ENCODE measurements at places on chromosomes 11 and 22. TPM values are rescaled to one million over a fixed set of nuclear protein-coding genes. Genes with fewer than 3 reads are reported as not detected.

DNA sequence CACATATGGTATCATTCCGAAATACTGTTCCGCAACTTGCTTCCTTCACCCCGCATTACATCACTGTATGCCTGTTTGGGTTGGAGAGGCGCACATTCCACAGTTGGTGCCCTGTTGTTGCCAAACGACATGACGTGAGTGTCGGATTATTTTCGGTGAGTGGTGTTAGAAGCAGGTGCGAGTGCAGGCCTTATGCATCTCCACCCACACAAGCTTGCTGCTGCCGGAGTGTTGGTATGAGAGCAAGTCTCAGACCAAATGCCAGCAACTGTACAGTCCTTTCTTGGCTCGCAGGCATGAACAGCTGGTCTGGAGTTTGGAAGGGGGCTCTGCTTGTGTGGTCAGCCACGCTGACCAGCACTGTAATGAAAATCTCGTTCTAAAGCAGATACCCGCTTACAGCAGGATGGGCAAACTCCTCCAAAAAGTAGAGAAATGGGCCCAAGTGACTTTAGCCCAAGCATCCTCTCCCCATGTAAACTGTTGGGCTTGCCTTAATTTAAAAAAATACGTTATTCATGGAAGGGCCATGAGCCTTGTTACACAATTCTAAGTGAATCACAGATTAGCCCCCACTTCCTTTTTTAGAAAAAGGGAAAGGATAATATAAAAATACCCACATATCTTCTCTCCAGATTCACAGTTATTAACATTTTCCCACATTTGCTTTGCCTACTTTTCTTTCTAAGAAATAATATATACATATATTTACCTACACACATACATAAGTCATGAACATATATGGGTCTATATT, 48.7 kb upstream of the OR9Q1 start:
- H3K4me3 ChIP-seq = no peak overlapping the region
- H3K4me1 ChIP-seq = no peaks in the 10 kb centered on the region
- peaks cover 3% of the 10 kb centered on the region for H3K36me3 ChIP-seq
- peaks cover 20% of the 10 kb centered on the region for H3K27me3 ChIP-seq

GRCh38 chr11:119342023-119342300, 1.3 kb upstream of the C1QTNF5 start:
- H3K36me3 ChIP-seq = no peaks in the 10 kb centered on the region
- no peak for DNase-seq
- H3K4me3 ChIP-seq = no peak overlapping the region
- H3K27me3 ChIP-seq = peaks cover 36% of the 10 kb centered on the region

DNA sequence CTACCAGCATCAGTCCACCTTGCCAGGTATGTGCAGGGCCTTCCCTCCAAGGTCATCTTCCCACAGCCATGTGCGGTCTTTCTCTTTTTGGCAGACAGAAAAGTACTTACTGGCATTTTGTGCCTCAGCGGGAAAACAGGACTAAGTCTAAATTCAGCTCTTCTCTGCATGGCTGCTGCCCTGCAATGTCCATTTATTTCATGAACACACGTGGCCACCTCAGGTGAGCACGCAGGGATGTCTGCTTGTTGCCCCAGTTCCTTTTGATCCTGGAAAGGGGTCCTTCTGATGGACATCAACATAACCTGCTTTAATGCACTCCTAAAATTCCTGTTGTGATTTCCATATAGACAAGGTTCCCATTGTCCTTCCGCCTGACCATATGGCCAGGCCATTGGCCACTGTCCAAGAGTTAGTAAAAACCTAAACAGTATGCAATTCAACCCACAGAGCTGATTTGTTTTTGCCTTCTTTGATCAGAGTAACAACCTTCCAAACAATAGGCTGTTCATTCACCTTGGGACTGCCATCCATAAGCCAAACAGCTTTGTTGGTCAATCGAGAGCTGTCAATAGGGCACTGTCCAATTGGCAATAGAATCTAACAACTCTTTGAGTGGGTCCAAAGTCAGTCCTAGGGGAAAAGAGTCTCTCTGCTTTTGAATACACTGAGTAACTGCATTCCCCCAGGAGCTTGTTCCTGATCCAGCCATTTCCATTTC, 5.9 kb downstream of the TREH start:
- H3K36me3 ChIP-seq = no peaks in the 10 kb centered on the region
- no peaks in the 10 kb centered on the region for H3K27me3 ChIP-seq
- DNase-seq = no peak
- H3K4me3 ChIP-seq = no peak overlapping the region
- no peak overlapping the region for H3K27ac ChIP-seq
- no peaks in the 10 kb centered on the region for H3K4me1 ChIP-seq

GRCh38 chr11:10565493-10565892, 3.0 kb downstream of the LYVE1 start:
- H3K36me3 ChIP-seq = no peaks in the 10 kb centered on the region
- H3K4me3 ChIP-seq = no peak overlapping the region
- no peak for DNase-seq
- H3K27ac ChIP-seq = no peak overlapping the region

DNA sequence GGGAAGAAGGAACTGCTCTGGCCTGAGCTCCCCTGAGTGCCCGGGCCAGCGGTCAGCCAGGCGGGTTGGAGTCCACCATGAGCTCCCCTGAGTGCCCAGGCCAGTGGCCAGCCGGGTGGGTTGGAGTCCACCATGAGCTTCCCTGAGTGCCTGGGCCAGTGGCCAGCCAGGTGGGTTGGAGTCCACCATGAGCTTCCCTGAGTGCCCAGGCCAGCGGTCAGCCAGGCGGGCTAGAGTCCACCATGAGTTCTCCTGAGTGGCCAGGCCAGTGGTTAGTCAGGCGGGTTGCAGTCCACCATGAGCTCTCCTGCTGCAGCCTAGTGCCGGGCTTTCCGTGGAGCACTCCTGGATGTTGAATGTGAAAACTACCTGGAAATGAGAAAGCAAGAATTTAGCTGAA, 844.0 kb downstream of the TBC1D22A start:
- no peak overlapping the region for H3K27ac ChIP-seq
- no peak for DNase-seq
- H3K36me3 ChIP-seq = no peaks in the 10 kb centered on the region
- H3K27me3 ChIP-seq = peaks cover 8% of the 10 kb centered on the region

- H3K36me3 ChIP-seq = no peaks in the 10 kb centered on the region
- peaks cover 5% of the 10 kb centered on the region for H3K27me3 ChIP-seq
- H3K4me1 ChIP-seq = peaks cover 21% of the 10 kb centered on the region
Measured at GRCh38 chr22:32208681-32209080, 3.8 kb upstream of the RFPL2 start.

DNA sequence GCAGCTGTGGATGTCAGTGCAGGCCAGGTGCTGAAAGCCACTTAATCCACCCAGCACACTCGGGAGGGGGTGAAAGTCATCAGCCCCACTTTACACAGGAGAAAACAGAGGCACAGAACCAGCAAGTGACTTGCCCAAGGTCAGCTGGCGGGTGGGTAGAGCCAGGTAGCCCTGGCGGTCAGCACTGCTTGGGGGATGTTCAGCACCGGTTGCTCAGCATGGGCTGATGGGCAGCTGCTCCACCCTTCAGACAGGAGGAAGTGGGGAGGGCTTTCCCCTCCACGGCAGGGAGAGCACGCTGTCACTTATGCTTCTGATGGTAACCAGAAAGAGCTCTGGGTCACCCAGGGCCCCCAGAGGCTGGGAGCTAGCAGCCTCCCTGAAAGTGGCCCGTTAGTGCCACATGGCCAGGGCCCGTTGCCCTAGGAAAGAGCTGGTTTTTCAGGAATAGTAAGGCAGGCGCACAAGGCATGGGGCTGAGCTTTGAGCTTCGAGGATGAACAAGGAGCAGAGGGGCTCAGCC, 417.9 kb downstream of the CTTN start:
- DNase-seq = no peak
- H3K27ac ChIP-seq = no peak overlapping the region
- no peaks in the 10 kb centered on the region for H3K27me3 ChIP-seq
- no peaks in the 10 kb centered on the region for H3K4me1 ChIP-seq
- H3K4me3 ChIP-seq = no peak overlapping the region
- H3K36me3 ChIP-seq = no peaks in the 10 kb centered on the region

GRCh38 chr11:57900320-57900719, 123.4 kb upstream of the OR9Q1 start:
- no peaks in the 10 kb centered on the region for H3K36me3 ChIP-seq
- no peak for DNase-seq
- H3K4me1 ChIP-seq = peaks cover 8% of the 10 kb centered on the region
- H3K27me3 ChIP-seq = peaks cover 10% of the 10 kb centered on the region
- H3K4me3 ChIP-seq = no peak overlapping the region
- no peak overlapping the region for H3K27ac ChIP-seq

ADAMTS8 gene
- total RNA-seq = not detected

DNA sequence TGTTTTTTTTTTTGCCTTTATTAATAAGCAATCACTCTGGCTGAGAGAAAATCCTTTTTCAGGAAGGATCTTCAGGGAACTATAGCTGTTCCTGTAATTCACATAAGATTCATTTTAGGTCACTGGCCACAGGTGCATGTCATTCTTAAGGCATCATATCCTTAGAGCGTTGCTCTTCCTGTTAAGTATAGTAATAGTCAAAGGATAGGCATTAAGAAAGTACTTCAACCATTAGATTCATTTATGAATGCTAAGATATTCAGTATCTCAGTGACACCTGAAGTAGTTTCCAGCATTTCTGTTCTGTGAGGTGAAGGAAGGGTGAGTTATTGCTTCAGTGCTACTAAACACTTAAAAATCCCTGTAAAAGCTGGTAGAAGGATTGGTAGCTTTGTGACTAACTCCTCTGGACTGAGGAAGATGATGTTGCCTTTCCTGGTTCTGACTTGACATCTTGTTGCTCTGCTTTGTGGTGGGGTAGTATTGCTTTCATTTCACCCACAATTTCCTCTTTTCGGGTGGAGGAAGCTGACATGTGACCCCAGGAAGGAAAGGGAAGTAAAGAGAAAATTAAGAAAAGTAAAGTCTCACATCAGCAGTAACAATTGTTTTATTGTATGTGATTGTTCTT, 34.7 kb downstream of the RNF169 start:
- H3K4me3 ChIP-seq = peak overlapping the region; percentile 53
- no peaks in the 10 kb centered on the region for H3K36me3 ChIP-seq
- peak; percentile 11 for DNase-seq
- H3K27ac ChIP-seq = peak overlapping the region; percentile 64
- H3K27me3 ChIP-seq = no peaks in the 10 kb centered on the region
- peaks cover 22% of the 10 kb centered on the region for H3K4me1 ChIP-seq

- no peak for DNase-seq
- H3K27me3 ChIP-seq = no peaks in the 10 kb centered on the region
- H3K36me3 ChIP-seq = no peaks in the 10 kb centered on the region
- H3K27ac ChIP-seq = no peak overlapping the region
Measured at GRCh38 chr11:69102732-69103615, 52.8 kb upstream of the SMIM38 start.

DNA sequence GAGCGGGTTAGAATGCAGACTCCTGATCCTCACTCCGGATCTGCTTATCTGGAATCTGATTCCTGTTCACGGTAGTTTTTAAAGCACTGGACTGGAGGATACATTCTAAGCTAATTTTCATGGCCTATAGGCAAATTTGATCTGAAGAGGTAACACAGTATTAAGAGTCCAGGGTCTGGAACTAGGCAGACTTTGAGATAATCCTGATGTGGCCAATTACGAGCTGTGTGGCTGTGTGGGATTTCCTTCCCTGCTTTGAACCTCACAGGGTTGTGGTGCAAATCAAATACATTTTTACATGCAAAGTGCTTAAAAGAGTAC, 285.2 kb downstream of the MIAT start:
- no peaks in the 10 kb centered on the region for H3K4me1 ChIP-seq
- DNase-seq = no peak
- H3K4me3 ChIP-seq = no peak overlapping the region
- H3K27ac ChIP-seq = no peak overlapping the region

DNA sequence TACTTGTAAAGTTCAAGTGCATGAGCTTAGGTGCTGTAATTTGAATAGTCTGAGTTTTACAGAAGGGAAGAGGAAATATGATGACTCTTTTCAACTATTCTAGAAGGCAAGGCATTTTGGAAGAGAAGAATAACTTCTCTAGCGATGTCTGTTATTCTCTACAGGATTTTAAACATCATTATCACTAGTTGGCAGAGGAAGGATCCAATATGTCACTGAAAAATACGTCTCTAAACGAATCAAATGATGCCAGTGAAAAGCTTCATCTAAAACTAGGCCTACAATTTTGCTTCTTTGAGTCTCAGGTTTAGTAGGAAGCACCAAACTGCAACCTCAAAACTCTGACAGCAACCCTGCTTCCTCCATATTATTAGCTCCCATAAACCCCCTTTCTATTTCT, 581.4 kb downstream of the DLG2 start:
- H3K4me3 ChIP-seq = no peak overlapping the region
- H3K27me3 ChIP-seq = no peaks in the 10 kb centered on the region
- DNase-seq = no peak
- no peaks in the 10 kb centered on the region for H3K4me1 ChIP-seq

DNA sequence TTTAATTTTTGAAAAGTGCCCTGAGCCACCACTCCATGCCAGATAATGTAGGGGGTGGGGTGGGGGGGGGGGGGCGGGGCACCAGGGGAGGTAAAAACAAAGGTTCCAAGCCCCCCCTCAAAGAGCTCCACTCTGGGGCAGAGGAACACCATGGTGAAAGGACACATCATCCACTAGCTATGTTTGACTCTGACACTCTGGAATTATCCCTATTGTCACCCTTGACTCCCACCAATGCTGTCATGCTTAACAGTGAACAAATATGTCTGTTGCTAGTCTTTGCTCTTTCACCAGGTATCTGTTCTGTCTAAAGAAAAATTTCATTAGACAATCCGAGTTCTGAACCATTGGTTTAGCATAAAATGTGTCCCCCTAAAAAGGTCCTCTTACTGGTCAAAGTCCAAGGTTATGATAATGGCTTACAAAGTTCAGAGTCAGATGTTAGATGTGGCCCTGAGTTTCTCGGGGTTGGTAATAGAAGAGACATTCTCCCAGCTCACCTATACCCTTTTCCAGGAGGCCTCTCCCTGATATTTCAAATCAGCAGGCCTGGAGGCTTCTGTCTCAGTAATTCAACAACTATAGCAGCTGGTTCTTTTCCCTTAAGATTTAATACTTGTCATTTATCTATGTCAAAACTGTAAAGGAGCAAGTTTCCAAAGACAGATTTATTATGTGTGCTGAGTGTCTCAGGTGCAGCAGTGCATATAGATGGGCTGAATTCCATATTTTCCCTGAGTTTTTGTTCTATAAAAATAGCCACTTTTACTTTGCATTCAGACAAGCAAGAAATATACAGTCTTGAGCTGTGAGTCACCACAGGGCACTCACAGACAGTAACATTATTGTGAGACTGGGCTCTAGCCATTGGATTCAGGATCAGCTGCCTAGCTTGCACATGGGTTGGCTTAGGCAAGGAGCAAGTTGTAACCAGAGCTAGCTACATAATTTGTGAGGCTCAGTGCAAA, 174.1 kb downstream of the CSNK2A3 start:
- peaks cover 14% of the 10 kb centered on the region for H3K27me3 ChIP-seq
- no peaks in the 10 kb centered on the region for H3K36me3 ChIP-seq
- no peak overlapping the region for H3K27ac ChIP-seq

MAJIN gene
- total RNA-seq = 2.7 TPM

OR8D1 gene
- total RNA-seq = not detected

PVALB gene
- not detected for total RNA-seq

OR56A1 gene
- total RNA-seq = not detected

GRCh38 chr11:48050304-48050703, 69.9 kb downstream of the PTPRJ start:
- no peaks in the 10 kb centered on the region for H3K27me3 ChIP-seq
- H3K36me3 ChIP-seq = peaks cover 9% of the 10 kb centered on the region
- H3K27ac ChIP-seq = peak overlapping the region; percentile 59
- no peak overlapping the region for H3K4me3 ChIP-seq
- peaks cover 84% of the 10 kb centered on the region for H3K4me1 ChIP-seq

Measured in activated T-cell treated with anti-CD3 and anti-CD28 coated beads, Interleukin-2, amount 50 U/mL, for 72 hours (primary cell).